ENCODE measurements at places on chromosomes 3 and 15. TPM values are rescaled to one million over a fixed set of nuclear protein-coding genes. Genes with fewer than 3 reads are reported as not detected.

The GPR62 gene
- total RNA-seq: not detected

The C2CD4A gene
- total RNA-seq: 0.44 TPM

DNA sequence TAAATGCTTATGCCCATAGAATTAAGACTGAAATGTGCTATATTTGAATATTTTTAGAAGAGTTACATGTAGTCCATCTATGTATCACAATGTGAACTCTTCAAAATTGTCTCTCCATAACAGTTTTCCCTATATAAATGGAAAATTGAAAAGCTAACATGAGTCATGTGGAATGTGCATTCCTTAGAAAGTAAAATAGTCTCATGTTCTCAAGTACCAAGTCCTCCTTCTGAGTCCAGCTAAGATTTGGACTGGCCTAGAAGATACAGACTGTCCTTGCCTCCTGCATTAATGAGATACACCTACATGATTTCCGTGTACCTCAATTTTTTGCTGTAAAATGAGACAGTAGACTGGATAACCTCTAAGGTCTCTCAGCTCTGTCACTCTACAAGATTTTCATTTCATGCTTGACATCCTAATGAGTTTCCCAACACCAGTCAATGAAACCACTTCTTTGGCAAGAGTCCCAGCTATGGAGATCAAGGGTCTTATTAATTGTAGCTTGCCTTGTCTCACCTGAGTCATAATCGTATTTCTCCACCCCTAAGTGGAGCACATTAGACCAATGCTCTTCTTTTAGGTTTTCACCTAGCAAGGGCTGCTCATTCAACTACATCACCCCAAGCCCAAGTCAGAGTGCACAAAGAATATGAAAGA lies 350.6 kb upstream of the IL12A start:
- no peak for ATAC-seq

GRCh38 chr3:160049565-160049964 lies 60.9 kb downstream of the IL12A start:
- no peak for ATAC-seq

The HTR3E gene
- total RNA-seq: not detected

DNA sequence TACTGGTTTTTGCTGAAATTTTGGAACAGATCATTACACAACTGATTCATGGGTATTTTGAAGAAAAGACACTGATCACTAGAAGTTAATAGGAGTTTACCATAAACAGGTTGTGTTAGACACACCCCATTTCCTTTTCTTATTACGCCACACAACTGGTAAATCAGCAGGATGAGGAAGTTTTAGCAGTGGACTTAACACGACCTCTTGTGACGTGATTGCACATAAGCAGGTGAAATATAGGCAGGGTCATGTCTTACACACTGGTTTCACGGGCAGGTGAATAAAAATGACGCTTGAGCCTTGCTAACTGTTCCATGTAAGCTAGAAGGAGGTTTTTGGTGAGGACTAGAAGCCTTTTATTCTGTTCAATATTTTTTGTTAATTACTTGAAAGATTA lies 27.1 kb upstream of the TPRG1 start:
- ATAC-seq: peak; percentile 93

- ATAC-seq: no peak
These were observed 32.3 kb downstream of the SRP14 start for GRCh38 chr15:40006646-40007045.

- no peak for ATAC-seq
These were observed 4.8 kb downstream of the MESD start for GRCh38 chr15:80984856-80985255.

The CD200 gene
- total RNA-seq: 1.1 TPM

DNA sequence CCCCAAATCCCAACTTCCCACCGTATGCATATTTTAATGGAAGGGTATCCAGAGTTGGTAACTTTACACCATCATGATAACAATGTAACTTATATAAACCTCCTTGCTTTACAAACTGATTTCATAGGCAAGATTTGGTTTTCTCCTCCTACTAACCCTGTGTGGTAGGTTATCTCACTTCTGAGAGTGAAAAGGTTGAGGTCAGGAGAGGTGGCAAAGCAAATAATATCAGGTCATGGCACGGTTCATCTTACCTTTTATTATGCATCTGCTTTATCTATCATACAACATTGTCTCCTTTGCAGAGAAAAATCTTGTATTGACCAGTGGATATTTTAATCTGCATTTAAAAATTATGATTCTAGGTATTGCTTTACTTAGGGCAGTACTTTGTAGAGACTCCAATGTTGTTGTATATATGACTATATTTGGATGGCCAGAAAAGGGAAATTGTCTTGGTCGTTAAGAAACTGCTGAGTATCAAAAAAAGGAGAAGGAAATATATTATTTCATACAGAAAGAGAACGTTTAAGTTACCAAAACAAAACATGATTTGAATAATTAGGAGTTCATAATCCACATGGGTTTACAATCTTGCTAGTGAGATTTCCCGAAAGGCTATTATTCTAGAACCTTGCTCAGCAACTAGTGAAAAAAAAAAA lies 30.4 kb downstream of the NFKBIZ start:
- ATAC-seq: no peak

DNA sequence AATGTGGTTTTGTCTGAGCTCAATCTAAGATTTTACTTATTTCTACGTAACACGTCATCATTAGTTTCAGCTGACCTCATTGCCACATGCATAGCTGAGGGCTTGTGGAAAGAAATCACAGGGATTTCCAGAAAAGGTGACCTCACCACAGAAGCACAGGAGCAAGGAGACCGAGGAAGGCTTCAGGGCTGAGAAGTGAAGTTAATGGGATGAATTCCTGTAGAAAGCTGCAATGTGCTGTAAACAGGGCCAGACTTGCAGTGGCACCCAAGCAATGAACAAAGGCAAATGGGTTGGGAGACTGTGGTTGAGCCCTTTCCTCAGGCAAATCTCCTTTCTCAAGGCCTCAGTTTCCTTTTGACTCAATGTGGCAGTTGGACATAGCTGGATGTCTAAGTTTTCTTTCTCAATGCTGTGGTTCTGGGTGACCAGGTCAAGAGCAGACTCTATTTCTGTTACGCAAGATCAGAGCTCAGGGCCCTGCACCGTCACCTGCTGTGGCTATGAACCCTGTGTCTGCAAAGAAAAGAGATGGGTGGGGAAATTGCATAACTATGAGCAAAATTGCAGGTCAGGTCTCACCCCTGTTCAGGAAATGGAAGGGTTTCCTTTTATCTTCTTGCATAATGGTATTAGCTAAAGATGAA lies 252.2 kb upstream of the TBL1XR1 start:
- peak; percentile 84 for ATAC-seq

DNA sequence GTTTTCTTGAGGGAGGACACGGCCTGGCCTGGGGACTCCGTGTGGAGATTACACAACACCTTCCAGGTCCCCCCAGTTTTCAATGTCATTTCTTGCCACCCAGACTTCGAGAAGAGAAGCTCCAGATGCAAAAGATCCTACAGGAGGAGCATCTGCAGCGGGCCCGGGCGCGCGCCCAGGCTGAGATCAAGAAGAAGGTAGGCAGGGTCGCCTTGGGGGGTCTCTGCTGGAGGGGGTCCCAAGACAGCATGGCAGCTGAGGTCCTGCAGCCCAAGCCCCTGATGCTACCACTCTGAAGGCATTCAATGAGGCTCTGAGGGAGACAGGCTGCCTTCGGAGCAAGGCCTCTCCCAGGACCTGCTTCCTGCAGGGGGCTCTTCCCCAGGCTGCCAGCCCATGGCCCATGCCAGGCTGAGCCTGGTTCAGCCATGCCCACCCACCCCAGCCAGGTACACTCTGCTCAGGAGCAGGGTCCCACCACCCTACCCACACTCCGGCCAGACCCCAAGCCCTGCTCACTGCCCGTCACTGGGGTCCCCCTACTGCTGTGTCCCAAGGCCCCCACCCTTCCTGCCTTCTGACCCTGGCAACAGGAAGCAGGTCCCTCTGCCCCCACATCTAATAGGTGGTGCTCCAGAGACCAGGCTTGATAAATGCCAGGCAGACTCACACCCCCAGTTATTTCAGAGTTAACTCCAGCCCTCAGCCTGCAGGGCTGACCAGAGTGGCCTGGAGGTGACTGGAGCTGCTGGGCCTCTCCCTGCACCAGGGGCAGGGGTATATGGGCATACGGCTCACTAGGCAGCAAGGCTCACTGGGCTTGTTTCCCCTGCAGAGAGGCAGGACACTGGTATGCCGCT lies 40.0 kb downstream of the ZXDC start:
- no peak for ATAC-seq

DNA sequence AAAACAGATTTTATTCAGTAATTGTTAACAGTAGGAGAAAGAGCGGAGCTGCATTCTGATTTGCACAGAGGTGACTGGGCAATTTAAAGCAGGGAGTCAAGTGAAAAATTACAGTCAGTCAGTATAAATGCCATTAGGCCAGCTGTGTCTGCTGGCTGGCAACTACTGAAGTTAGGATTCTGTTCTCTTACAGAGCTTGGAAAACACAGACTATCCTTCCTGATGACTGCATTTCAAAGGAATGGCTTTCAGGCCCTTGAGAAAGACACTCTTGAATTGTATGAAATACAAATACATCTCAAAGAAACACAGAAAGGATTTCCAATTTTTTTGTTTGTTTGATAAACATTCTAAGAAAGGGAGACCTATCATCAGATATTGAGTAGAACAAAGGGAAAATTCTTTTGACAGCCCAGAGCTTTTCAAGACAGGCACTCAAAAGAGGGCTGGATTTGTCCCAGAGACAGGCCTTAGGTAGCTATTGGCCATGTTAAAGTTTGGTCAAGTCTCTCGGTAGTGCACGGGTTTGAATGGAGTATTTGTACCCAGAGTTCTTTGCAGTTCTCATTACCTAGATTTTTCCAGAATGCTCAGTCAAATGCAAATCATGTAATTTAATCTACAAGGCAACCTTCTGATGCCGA lies 551.2 kb upstream of the CCDC54 start:
- no peak for ATAC-seq

DNA sequence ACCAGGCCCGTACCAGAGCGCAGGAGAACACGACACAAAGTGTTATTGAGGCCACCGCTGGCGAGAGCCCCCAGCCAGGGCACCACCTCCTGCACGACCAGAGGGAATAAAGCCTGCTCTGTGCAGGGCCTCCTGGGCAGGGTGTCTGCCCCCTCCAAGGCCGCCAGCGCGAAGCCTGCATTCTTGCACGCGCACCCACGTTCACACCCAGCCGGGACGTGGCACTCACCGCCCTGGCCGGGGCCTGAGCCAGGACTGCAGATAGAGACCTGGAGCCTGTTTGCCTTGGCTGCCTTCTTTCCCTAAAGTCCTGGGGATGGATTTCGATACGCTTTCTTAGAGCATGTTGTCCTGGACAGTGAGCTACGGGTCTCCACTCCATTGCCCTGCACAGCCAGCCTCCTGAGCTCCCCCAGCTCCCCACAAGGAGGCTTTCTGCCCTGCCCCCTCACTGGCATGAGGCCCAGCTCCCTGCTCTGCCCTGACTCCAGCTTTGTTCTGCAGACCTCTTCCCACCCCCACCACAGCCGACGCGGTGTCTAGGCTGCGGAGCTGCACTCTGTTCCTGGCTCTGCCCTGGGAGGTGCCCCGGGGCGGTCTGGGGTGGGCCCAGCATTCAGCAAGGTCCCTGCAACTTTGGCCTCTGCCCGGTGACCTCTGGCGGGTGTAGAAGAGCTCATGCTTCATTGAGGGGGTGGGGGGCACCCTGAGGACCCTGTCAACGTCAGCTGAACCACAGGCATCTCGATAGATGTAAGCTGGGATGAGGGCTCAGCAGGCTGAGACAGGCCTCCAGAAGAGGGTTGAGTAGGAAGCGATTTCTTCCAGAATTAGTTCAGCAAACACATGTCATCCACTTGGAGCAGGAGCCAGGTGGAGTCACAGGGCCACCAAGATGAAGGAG lies 145.0 kb downstream of the LRRK1 start:
- no peak for ATAC-seq

DNA sequence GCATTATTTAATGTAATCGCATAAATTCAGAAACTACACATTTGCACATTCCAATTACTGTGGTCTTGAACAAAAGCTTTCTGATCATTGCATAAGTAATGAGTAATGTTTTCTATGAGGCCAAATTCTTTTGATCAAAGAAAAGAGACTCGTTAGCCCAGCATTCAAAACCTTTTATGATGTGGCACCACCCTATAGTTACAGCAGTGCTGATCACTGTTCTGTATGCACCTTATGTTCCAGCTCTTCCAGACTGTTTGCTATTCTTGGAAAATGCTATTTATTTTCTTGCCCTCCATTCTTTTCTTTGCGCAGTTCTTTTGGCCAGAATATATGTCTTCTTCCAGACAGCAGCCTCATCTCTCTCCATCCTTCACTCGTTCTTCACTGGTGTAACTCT lies 42.3 kb downstream of the MAP3K13 start:
- ATAC-seq: peak; percentile 44

DNA sequence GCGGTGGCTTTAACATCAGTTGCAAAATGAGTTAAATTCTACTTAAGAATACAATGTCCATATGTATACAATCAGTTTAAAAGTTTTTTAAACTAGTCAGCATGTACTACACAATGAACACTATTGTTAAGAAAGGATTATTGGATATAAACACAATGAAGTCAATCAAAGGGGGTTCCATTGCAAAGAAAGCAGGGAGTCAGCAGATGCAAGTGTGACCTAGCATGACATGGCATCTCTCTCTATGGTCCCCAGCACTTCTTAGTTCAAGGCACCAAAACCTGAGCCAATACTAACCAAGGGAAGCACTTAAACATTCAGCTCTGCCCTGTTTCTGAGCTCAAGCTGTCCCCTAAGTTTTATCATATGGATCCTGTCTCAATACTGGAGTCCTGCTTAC lies 17.0 kb downstream of the KLHL6 start:
- no peak for ATAC-seq
